ENCODE measurements at places on chromosomes 3 and 15.

GRCh38 chr15:100001405-100001804 is 268.2 kb upstream of the LYSMD4 start:
- no peak for DNase-seq

- DNase-seq: no peak
These were observed 42.4 kb upstream of the LARS2 start for GRCh38 chr3:45345846-45346580.

- DNase-seq: no peak
These were observed 84.0 kb downstream of the LIPC start for GRCh38 chr15:58515807-58516206.

- DNase-seq: no peak
These were observed 5.9 kb downstream of the CDCP1 start for GRCh38 chr3:45140141-45140769.

- no peak for DNase-seq
These were observed 47.9 kb upstream of the ZSCAN2 start for GRCh38 chr15:84552896-84553295.

GRCh38 chr3:159169828-159170227 is 368.0 kb downstream of the MFSD1 start:
- DNase-seq: no peak

DNA sequence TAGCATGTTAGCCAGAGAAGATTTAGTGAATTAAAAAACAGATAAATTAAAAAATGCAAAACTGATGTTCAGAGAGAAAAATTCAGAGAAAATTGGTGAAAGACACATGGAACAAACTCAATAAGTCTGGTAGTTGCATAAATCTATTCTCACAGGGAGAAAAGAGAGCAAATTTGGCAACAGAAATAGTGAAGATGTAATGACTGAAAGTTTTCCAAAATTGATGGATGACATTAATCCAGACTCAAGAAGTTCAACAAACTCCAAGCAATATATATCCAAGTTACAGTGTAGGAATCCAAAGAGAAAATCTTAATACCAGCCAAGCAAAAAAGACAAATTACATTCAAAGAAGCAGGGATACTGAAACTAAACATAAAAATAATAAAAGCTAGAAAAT is 302.7 kb upstream of the ARPP21 start:
- no peak for DNase-seq

DNA sequence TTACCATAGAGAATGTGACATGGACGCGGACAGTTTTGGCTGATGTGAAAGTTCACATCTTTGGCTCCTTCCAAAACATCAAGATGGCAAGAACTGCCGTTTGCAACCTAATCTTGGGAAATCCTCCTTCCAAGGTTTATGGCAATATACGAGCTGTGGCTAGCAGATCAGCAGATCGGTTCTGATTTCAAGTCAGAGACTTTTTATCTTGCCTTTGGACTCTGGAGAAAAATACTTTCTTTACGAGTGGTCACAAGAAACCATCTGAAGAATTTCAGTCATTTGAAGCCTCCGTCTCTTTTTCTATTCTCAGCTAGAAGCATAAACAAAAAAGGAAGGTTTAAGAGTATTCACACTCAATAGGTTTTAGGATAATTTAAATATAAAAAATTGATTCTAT is 153.5 kb upstream of the MEIS2 start:
- DNase-seq: no peak

DNA sequence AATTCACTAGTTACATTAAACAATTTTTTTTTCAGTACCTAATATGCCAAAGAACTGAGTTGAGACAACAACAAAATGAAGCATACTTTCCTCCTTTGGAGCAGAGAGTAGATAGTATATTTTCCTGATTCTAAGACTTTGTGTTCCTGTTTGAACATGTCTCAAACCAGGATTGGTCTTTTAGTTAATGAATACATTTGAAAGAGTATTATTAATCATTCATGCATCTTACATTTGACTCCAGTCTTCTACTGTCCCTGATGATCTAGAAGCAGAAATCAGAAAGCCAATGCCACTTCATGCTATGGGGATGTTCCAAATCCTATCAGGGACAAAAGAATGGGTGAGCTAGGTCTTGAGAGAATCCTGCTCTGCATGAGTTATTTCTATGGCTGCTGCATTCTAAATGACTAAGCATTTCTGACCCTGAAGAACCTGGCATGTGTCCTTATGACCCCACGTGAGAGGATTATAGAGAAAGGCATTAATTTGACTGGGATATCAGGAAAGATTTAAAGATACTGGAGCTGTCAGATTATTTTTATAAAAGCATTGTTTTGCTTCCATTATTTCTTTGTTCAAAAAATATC is 32.9 kb upstream of the MBNL1 start:
- DNase-seq: no peak

DNA sequence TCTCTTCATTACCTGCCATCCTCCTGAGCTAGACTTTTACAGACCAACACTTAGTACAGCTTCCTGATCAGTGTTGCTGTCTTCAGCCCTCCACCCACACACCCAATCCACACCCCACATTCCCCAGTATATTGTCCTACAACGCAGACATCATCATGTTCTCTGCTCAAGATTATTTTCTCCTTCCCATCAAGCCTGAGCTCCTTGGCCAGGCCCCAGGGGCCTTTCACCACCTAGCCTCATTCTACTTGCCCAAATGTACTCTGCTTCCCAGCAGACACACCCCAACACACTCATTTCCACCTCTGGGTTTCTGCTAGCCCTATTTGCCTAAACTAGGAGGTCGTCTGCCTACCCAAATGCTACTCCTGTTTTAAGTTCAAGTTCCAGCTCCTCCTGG is 37.0 kb downstream of the DAPK2 start:
- DNase-seq: no peak

DNA sequence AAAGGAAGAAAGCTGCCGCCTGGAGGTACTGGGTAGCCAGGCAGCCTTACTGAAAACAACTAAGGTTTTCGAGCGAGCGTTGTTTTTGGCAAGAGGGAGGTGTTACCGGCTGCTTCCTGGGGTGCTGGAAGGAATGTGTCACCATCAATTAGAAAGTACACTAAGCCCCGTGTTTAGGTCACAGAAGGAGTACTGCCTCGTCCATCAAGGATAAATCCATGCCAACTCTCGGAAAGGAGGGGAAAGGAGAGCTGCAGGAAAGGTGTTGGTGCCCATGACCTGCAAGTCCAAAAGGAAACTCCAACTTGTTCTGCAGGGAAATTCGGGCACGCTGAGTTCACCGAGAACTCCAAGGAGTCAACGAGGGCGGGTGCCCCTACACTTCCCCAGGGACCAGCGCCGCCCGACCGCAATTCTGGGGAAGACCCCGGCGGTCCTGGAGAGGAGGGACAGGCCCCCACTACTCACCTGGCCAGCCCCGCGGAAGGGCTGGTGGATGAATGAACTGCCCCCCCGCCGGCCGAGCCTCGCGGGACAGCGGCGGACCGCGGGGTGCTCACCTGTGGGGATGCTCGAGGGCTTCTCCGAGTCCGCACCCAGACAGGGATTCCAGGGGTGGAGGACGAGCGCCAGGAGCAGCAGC is 542 bp downstream of the PLOD2 start:
- DNase-seq: no peak

DNA sequence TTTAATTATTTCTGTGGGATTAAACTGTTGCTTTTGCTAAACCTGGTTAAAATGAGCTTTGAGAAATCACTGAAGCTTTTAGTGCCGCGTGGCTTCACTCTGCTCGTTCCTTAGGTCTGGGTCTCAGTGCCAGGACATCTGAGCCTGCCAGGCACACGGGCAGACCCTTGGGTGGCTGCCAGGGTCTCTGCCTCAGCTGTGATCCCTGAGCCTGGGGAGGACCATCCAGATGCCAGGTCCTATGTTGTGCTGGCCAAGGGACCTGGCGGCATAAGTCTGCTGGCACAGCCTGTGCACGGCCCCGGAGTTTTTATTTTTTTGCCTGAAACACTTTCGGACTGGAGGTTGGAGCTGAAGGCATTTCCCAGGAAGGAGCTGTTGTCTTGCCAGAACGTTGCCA is 328.1 kb downstream of the LRTM1 start:
- DNase-seq: no peak

DNA sequence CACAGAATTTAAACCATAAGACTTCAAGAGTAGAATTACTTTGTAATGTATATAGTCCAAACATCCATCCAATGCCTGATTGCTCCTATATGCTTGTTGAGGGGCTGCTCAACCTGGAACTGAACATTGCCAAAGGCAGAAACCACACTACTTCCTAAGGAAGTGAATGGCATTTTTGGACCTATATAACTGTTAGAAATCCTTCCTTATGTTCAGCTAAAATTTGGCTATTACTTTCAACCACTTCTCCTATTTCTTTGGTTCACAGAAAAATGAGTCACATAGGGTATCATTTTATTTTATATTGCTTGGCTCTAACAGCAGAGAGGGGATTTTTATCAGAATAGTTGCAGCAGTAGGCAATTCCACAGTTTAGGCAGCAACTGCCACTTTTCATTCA is 342.1 kb downstream of the SLC9A9 start:
- DNase-seq: no peak

GRCh38 chr15:29066838-29067237 is 181.1 kb downstream of the APBA2 start:
- no peak for DNase-seq

- DNase-seq: peak; percentile 21
These were observed 21.6 kb upstream of the PSTPIP1 start for GRCh38 chr15:76973362-76973743.

GRCh38 chr3:184168363-184169120 is 6.1 kb upstream of the AP2M1 start:
- DNase-seq: no peak

DNA sequence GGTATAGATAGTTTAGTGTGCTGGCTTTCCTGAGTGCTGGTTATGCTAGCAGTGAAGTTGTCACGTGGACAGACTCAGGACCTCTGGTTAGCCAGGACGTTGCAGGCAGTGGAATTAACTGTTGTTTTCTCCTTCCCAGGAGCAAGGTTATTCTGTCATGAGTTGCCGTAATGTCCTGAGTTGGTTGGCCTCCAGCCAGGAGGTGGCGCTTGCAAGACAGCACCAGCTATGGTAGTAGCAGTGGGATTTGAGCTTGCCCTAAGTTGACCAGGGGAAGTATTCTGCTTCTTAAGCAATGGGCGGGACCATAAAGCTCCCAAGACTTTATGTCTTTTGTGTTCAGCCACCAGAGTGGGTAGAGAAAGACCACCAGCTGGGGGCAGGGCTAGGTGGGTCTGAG is 240.7 kb upstream of the DNAJC19 start:
- DNase-seq: no peak

DNA sequence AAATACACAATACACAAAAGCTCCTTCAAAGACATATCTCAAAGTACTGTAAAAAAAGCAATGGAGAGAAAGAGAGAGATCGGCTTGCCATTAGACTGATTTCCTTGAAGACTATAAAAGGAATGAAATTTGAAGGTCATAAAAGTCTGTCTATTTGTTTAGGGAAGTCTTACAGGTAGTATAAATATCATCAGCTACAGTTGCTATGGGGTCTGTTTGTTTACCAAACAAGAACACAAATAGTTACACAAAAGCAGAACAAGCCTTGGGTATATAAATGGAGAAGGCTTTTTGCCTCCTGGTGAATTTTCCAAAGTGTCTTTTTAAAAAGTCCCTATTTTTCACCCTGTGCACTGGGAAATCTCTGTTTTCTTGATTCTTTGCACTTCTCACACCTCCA is 552.3 kb downstream of the FOXP1 start:
- no peak for DNase-seq

DNA sequence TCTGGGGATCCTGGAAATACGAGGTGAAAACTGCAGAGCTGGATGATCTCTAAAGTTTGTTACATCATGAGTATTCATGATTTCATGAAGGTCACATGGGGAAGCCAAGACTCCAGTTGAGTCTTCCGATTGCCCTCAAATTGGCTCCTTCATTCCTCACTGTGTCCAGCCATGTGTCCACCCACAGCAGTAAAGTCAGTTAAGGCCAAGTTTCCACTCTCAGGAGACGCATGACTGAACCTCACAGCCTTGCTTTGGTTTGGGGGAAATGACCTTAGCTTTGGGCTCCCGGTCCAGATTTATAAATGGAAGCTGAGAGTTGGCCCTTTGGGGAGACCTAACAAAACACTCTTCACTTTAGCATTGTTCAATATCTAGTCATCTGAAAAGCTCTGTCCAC is 289.7 kb upstream of the MCTP2 start:
- DNase-seq: no peak

DNA sequence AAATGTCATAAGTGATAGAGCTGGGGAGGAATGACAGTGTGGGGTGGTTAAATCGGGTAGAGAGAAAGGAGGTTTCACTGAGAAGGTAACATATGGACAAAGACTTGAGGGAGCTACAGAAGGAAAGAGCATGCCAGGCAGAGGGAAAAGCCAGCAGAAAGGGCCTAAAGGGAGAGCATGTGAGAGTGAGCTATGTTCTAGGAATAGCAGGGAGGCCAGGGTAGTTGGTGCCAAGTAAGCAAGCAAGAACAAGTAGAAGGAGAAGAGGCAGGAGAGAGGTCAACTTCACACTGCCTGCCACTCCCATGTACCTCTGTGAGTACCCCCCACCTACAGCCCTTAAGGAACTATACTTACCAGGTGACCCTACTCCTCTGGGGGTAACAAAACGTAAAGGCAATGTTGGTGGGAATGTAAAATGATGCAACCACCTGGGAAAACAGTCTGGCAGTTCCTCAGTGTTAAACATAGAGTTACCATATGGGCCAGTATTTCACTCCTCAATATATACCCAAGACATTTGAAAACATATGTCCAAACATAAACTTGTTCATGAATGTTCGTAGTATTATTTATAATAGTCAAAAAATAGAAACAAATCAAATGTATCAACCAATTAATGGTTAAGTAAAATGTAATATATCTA is 67.6 kb downstream of the SFMBT1 start:
- DNase-seq: no peak

DNA sequence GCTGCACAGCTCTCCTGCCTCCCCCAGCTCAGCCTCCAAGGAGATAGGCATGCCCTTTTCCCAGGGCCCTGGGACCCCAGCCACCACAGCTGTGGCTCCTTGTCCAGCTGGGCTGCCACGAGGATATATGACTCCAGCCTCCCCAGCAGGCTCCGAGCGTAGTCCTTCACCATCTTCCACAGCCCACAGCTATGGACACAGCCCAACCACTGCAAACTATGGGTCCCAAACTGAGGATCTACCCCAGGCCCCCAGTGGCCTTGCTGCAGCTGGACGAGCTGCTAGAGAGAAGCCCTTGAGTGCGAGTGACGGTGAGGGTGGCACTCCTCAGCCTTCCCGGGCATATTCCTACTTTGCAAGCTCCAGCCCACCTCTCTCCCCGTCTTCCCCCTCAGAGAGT is 20.5 kb upstream of the APEH start:
- DNase-seq: no peak

- DNase-seq: no peak
These were observed 18.5 kb downstream of the MINAR1 start for GRCh38 chr15:79450648-79451047.

- DNase-seq: no peak
These were observed 301.8 kb downstream of the LRTM1 start for GRCh38 chr3:54625805-54626787.

GRCh38 chr3:137012097-137012501 is 54.3 kb downstream of the IL20RB start:
- DNase-seq: no peak

DNA sequence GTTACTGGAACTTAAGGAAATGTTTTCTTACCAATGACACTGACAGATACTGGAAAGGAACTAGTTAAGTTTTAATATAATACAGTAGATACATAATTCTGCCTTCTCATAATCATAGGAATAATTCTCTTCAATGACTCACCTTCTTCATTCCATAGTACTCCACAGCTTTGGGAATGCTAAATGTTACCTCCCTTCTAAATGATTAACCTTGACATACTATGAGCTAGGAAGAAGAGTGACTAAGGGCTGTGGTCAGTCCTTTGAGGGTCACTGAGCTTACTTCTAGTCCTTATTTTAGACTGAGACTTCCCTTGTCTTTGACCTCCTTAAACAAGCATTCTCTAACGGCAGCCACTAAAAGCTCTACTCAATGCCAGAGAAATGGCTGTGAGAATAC is 69.6 kb upstream of the PPIB start:
- no peak for DNase-seq

All from stimulated activated CD4-positive, alpha-beta T cell treated with anti-CD3 and anti-CD28 coated beads, Interleukin-1b, Interleukin-23, amount 100 ng/mL, for 1 hour (primary cell).